ENCODE measurements at places on chromosomes 3 and 15.

GRCh38 chr15:49154799-49155109 lies 645 bp downstream of the COPS2 start:
- no peak for DNase-seq

GRCh38 chr15:91973481-91973880 lies 120.0 kb downstream of the SLCO3A1 start:
- no peak for DNase-seq

DNA sequence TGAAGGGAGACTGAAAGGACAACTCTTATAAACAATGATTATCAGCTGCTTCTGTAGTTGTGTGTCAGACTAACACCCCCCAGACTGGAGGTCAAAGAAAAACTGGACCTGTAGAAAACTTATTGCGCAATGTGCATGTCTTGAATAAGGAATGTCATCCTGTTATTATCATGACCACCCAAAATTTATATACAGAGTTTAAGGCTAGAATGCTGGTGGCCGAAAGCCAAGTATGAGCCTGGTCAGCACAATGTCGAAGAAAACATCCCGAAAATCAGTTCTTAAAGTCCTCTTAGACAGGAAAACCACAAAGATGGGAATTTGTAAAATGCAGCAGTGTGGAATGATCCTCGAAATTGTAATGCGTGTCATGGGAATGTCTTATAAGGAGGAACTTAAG lies 29.3 kb downstream of the RFTN1 start:
- DNase-seq: no peak

DNA sequence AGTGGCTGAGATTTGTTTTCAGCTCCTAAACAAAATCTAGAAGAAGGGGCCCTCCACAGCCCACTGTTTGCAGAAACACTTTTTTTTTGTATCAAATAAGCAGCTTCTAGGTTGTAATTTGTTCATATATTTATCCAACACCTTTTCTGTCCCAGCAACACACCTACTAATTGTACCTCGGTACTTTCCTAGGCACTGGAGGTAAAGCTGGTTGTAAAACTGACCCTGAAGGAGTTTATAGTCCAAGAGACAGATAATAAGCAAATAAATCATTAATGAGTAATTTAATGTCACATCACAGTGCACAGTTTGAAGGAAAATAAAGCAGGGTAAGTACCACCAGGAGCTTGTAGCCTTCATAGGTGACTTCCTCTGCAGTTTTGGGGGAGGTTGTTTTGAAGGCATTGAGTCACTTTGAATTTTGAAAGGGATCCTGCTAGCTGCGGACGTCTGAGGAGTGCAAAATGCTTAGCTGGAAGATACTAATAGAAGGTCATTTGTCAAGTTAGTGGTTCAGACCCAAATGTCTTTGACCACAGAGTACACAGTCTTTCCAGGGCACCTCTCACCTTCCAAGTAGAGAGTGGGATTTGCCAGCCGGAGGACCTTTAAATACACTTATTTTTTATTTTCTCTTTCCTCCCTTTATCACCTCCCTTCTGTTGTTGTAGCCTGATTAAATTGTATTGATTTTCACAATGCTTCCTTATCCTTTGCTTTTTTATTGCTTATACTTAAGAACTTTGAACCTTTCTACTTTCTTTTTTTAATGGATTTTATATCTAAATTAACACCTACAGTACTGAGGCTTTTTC lies 53.8 kb downstream of the CMSS1 start:
- no peak for DNase-seq

- peak; percentile 21 for DNase-seq
Measured at GRCh38 chr3:197750858-197751737, 1.4 kb downstream of the FYTTD1 start.

DNA sequence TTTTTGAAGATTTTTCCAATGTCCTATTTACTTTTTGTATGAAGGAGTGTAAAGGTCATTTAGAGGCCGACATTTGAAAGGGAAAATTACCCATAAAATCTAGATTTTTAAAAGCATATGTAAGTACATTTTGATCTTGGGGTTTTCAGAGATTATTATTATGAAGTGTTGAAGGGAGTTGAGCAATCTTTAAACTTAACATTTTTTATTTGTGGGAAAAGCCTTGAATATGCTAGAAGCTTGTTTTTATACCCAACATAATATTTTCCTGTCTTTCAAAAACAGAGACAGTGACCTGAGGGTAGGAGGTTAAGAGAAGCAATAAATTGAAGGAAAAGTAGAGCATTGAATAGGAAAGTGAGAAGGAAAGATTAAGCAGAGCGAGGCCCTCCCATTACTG lies 85.7 kb downstream of the SLMAP start:
- DNase-seq: no peak

- DNase-seq: peak; percentile 41
Measured at GRCh38 chr3:48372862-48373435, 930 bp downstream of the FBXW12 start.

DNA sequence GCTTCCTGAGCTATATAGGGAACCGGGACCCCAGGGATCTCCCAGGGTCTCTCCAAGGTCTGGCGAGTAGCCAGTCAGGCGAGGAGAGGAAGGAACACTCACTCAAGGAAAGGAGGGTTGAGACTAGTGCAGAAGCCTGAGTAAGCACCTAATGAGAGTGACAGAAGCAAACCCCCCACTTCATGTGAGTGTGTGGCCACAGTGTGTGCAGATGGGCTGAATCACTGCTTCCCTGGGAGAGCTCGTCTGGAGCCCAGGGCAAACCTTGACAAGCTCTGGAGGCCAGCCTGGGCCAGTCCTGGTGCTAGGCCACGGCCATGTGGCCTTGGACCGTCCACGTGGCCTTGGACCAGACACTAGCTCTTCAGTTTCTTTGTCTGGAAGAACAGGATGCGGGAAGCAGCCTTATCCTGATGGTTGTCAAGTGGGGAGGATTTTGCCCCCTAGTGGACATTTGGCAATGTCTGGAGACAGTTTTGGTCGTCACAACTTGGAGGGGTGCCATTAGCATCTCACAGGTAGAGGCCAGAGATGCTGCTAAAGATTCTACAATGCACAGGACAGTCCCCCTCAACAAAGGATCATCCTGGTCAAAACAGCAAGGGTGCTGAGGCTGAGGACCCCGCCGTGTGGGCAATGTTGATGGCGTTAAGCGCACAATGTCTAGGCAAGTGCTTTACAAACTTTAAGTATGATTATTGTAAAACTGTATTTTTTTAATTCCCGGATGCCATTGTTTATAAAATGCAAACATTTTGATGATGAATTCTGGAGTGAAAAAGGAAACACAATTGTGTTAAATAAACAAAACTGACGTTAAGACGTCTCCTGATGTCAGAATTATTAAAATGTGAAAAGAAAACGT lies 34.8 kb upstream of the CTSH start:
- peak; percentile 80 for DNase-seq

DNA sequence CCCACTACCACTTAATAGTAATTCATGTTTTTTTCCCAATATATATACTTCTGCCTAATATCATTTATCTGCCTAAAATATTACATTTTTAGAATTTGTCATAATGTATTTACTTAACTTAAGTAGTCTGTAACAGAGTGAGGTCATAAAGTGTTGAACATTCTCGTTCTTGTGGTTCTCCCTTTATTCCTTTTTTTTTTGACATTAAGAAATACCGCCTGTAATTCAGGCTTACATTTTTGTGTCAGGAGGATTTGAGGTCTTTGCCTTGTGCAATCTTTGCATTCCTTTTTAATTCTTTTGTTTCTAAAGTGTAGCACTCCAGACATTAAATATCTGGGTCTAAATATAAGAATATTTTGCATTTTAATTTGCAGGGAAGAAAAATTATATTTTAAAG lies 315.4 kb downstream of the PTPRG start:
- DNase-seq: no peak

GRCh38 chr3:8903191-8903590 lies 60.1 kb downstream of the RAD18 start:
- no peak for DNase-seq

Data from neural progenitor cell (in vitro differentiated cells).